Heart right ventricle (tissue), 16 donors: ENCODE measurements at places on chromosomes 1 and 21. TPM values are rescaled to one million over a fixed set of nuclear protein-coding genes. Genes with fewer than 3 reads are reported as not detected.

DNA sequence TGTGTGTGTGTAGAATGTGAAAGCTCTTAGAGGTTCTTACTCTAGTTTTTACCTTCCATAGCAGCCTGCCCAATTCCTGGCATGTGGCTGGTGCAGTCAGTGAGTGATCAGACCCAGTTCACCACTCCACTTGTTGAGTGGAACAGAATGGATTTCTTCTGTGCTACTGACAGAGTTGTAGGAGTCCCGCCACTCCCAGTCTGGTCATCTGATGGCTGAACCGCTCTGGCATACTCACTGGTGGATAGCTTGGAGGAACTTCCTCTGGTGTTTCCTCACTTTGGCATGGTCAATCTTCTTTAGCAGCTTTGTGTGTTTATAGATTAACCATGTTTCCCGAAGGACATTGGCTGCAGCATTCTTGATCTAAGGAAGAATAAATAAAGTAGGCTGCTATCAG, 106.7 kb upstream of the ADAR start:
- H3K27me3 ChIP-seq, result no peaks in the 10 kb centered on the region
- H3K4me3 ChIP-seq, result no peak overlapping the region
- DNase-seq, result no peak
- no peak overlapping the region for H3K27ac ChIP-seq
- peaks cover 26% of the 10 kb centered on the region for H3K4me1 ChIP-seq

DNA sequence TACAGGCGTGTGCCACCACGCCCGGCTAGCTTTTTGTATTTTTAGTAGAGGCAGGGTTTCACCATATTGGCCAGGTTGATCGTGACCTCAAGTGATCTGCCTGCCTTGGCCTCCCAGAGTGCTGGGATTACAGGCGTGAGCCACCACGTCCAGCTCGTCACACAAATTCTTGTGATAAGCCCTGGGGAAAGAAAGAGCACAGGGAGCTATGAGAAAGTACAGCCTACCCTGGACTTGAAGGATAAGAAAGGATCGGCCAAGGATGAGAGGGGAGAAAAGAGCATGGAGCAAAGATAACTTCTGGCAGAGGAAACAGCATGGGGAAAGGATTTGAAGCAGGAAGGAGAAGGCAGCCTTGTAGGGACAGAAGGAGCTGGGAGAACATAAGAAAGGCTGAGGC, 29.2 kb downstream of the SESN2 start:
- H3K27me3 ChIP-seq, result no peaks in the 10 kb centered on the region
- H3K4me3 ChIP-seq, result no peak overlapping the region
- no peak overlapping the region for H3K27ac ChIP-seq
- no peak for DNase-seq
- no peaks in the 10 kb centered on the region for H3K4me1 ChIP-seq

GRCh38 chr1:12053752-12054548, 9.2 kb upstream of the TNFRSF8 start:
- H3K27ac ChIP-seq, result peak overlapping the region; percentile 39
- DNase-seq, result no peak
- H3K4me3 ChIP-seq, result no peak overlapping the region
- no peaks in the 10 kb centered on the region for H3K36me3 ChIP-seq
- no peaks in the 10 kb centered on the region for H3K4me1 ChIP-seq
- no peaks in the 10 kb centered on the region for H3K27me3 ChIP-seq

DNA sequence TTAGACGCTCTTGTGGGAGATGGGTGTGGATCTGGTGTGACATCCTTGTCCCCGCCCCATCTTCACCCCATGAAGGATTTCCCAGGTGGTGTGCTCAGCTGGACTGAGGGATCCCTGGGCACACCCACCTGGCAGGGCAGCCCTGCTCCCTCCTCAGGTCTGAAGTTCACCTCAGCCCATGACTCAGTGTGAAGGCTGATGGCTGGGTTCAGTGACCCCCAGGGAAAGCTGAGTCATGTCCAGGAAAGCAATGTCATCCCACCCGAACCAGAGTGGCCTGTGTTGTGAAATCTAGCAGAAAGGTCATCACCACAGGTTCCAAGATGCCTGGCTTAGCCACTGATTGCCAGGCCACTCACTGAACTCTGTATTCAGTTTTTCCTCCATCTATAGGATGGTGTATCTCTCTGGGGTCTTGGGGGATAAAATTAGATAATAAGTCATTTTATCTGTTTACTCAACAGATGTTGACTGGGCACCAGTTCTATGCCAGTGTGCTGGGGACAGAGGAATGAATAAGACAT, 97.7 kb upstream of the JUN start:
- H3K27me3 ChIP-seq, result no peaks in the 10 kb centered on the region
- no peak overlapping the region for H3K4me3 ChIP-seq
- H3K36me3 ChIP-seq, result no peaks in the 10 kb centered on the region
- no peak for DNase-seq
- H3K27ac ChIP-seq, result no peak overlapping the region

- peaks cover 8% of the 10 kb centered on the region for H3K27me3 ChIP-seq
- no peak overlapping the region for H3K27ac ChIP-seq
- no peak for DNase-seq
- no peaks in the 10 kb centered on the region for H3K36me3 ChIP-seq
- no peak overlapping the region for H3K4me3 ChIP-seq
These were observed 22.7 kb downstream of the KRTAP10-1 start for GRCh38 chr21:44517175-44517899.

- peak overlapping the region; percentile 48 for H3K27ac ChIP-seq
- peak overlapping the region; percentile 41 for H3K4me3 ChIP-seq
- DNase-seq, result no peak
These were observed 650 bp downstream of the TNFAIP8L2 start for GRCh38 chr1:151157067-151157531.

DNA sequence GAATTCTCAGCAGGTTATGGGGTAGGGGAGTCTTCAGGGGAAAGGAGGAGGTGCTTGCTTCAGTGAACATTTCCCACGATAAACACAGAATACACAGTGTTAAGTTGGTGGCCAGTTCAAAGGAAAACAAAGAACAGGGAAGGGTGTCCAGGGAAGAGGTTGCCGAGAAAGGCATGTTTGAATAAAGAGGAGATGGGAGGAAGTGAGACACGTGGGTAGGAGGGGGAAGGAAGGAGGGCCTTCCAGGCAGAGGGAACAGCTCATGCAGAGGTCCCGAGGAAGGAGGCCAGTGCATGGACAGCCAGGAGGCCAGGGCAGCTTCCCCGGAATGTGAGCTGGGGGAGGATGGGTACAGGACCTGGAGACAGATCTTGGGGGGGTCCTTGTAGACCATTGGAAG, 130.3 kb upstream of the TMEM51 start:
- H3K27me3 ChIP-seq, result no peaks in the 10 kb centered on the region
- no peaks in the 10 kb centered on the region for H3K36me3 ChIP-seq
- H3K4me1 ChIP-seq, result peaks cover 9% of the 10 kb centered on the region
- H3K27ac ChIP-seq, result no peak overlapping the region
- no peak for DNase-seq
- no peak overlapping the region for H3K4me3 ChIP-seq

DNA sequence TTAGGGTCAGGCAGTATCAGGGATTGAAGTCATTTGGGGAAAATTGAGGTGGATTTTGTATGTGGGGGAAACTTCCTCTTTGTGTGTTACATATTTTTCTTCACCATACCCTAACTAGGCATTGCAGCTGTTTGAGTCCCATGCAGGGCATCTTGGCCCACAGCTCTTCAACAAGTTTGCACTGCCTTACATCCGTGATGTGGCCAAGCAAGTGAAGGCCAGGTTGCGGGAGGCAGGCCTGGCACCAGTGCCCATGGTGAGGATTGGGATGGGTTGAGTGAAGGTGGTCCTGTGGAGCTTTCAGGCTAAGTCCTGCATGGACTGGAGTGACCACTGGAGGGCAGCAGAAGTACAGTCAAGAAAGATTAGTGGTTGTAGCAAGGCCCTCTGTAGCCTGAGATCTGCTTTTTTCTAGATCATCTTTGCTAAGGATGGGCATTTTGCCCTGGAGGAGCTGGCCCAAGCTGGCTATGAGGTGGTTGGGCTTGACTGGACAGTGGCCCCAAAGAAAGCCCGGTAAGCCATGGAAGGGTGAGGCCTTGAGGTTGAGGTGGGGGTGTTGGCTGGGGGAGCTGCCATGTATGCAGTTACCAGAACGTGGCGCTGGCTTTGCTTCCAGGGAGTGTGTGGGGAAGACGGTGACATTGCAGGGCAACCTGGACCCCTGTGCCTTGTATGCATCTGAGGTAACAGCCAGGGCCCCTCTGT, 2.4 kb downstream of the UROD start:
- H3K4me3 ChIP-seq, result no peak overlapping the region
- no peaks in the 10 kb centered on the region for H3K27me3 ChIP-seq
- H3K36me3 ChIP-seq, result peaks cover 12% of the 10 kb centered on the region

DNA sequence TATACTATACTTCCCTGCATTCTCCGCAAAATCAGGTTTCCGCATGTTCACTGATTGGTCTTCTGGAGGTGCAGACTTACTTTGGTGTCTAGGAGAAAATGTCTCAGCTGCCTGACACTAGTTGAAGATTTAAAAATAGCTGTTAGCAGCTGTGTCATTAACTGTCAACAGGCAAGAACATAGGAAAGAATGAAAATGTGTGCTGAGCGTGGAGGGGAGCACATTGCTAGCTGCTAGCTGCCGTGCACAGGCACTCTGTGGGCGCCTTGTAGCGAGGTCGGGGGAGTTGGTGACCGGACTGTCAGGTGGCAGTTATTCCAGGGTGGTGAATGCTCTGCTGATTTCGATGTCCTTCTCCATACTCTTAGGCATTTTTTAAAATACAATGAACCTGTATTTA, 5.2 kb downstream of the FAAH start:
- H3K27ac ChIP-seq, result no peak overlapping the region
- H3K4me3 ChIP-seq, result no peak overlapping the region
- no peaks in the 10 kb centered on the region for H3K27me3 ChIP-seq
- no peak for DNase-seq
- H3K4me1 ChIP-seq, result peaks cover 10% of the 10 kb centered on the region
- no peaks in the 10 kb centered on the region for H3K36me3 ChIP-seq

DNA sequence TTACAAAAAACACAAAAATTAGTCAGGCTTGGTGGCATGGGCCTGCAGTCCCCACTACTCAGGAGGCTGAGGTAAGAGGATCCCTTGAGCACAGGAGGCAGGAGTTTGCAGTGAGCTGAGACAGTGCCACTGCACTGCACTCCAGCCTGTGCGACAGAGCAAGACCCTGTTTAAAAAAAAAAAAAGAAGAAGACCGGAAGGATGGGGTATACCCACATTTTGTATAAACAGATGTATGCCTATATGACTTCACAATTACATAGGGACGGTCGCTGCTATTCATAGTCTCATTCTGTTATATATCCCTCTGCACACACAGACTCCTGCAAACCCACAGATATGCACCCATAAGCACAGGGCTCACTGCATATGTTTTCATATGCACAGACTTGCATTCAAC, 12.7 kb downstream of the LCK start:
- no peaks in the 10 kb centered on the region for H3K36me3 ChIP-seq
- H3K4me1 ChIP-seq, result no peaks in the 10 kb centered on the region
- H3K27me3 ChIP-seq, result no peaks in the 10 kb centered on the region
- DNase-seq, result no peak
- no peak overlapping the region for H3K27ac ChIP-seq

GRCh38 chr1:245084551-245084950, 70.2 kb upstream of the KIF26B start:
- no peaks in the 10 kb centered on the region for H3K4me1 ChIP-seq
- no peak overlapping the region for H3K4me3 ChIP-seq
- H3K27ac ChIP-seq, result no peak overlapping the region
- no peak for DNase-seq
- peaks cover 4% of the 10 kb centered on the region for H3K36me3 ChIP-seq
- H3K27me3 ChIP-seq, result no peaks in the 10 kb centered on the region

GRCh38 chr1:18840145-18840544, 19.3 kb downstream of the TAS1R2 start:
- H3K4me3 ChIP-seq, result no peak overlapping the region
- H3K27ac ChIP-seq, result no peak overlapping the region
- no peaks in the 10 kb centered on the region for H3K4me1 ChIP-seq
- H3K27me3 ChIP-seq, result peaks cover 77% of the 10 kb centered on the region
- DNase-seq, result no peak

DNA sequence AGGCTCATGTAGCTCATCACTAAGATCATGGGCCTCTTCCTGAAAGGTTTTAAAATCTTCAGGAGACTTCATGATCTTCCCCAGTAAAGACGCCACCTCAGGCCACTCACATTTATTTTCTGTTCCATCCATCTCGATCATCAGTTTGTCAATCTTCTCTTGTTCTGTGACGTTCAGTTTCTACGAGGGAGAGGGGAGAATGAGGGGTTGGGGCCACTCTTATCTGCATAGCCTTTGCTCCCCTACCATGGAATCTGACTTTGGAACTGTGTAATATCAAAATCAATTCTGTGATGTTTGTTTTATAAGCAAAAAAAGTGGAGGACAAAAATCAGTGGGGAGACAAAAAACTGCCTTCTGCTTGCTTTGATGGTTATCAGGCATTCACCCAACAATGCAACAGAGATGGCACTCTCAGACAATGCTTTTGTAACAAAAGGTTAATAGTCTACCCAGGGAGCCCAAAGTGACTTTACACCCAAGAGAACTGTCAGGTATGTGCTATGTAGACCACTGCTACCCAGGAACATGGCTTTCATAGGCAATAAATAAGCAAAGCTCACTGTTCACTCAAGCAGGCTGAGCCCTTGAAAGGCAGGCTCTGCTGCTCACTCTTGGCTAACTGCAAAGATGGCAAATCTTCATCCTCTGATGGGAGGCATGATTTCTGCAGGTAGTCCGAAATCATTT, 10.5 kb downstream of the ENO1 start:
- no peaks in the 10 kb centered on the region for H3K27me3 ChIP-seq
- peaks cover 32% of the 10 kb centered on the region for H3K36me3 ChIP-seq
- no peak overlapping the region for H3K4me3 ChIP-seq

DNA sequence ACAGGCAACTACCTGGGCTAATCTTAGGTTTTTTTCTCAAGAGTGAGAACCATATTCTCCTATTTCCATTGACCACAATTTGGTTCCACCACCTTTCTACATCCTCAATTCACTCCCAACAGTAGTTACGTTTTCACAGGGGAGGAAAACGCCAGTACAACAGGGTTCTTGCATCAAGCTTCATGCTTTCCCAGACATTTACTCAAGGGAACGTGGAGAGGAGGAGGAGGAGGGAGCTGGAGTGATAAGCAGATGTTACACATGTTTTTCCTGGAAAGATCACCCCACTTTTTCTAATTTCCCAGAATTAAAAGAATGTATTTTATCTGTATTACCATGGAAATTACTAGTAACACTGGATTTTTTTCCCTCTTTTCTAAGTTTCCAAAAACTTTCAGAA, 58.3 kb downstream of the RGS5 start:
- no peak overlapping the region for H3K27ac ChIP-seq
- no peak for DNase-seq
- no peaks in the 10 kb centered on the region for H3K36me3 ChIP-seq
- H3K4me1 ChIP-seq, result peaks cover 16% of the 10 kb centered on the region

GRCh38 chr1:20711285-20712214, 6.3 kb downstream of the KIF17 start:
- H3K27ac ChIP-seq, result no peak overlapping the region
- H3K4me1 ChIP-seq, result no peaks in the 10 kb centered on the region
- peaks cover 4% of the 10 kb centered on the region for H3K27me3 ChIP-seq

Gene NIT1
- 30.6 TPM for polyA plus RNA-seq

Gene NUDT4B
- not detected for polyA plus RNA-seq

Gene SYT6
- polyA plus RNA-seq, result not detected

Gene PLPPR5
- not detected for polyA plus RNA-seq

Gene DNAJC16
- polyA plus RNA-seq, result 4.7 TPM

Gene LRRC8B
- 2.2 TPM for polyA plus RNA-seq

Gene CAPZB
- polyA plus RNA-seq, result 236 TPM

Gene IL24
- polyA plus RNA-seq, result 0.26 TPM

Gene AMPD1
- polyA plus RNA-seq, result not detected

Gene AGT
- 52.6 TPM for polyA plus RNA-seq

Gene FCRL6
- polyA plus RNA-seq, result 0.12 TPM

Gene HCRTR1
- polyA plus RNA-seq, result 1.5 TPM
